Activated CD8-positive, alpha-beta T cell treated with anti-CD3 and anti-CD28 coated beads for 36 hours (primary cell): ENCODE measurements at places on chromosomes 3 and 15.

DNA sequence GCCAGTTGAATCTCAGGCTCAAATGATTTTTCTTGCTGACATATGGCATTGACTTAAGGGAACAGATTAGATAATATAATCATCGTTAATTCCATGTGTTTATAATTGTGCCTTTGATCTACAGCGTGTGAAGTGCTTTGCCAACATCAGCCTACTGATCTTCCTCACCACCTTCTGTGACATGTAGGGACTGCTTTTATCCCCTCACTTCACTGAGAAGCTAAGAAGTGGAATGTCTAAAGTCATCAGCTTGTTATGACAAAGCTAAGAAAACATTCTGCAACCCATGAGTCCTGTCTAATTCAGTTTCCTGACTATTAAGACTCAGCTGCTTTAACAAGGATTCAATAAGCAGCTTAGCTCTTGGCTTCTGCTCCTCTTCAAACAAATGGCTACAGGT, 106.0 kb downstream of the MYH15 start:
- DNase-seq: no peak

DNA sequence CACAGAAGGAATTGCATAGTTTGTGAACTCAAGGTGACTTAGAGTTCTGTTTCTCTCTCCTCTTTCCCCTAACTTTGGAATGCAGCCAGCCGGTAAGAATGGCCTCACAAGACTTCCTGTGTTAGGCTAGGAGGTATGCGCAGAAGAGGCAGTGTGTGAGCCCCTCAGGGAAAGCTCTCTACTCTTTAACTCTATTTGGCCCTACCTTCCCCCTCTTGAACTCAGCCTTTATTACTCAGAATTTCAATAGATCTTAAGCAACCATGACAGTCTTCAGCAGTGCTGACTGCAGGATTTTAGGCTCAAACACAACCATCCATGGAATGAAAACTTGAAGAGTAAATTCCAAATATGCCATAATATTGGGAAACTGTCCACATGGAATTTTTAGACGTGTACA, 209.5 kb downstream of the DTWD1 start:
- DNase-seq: no peak

DNA sequence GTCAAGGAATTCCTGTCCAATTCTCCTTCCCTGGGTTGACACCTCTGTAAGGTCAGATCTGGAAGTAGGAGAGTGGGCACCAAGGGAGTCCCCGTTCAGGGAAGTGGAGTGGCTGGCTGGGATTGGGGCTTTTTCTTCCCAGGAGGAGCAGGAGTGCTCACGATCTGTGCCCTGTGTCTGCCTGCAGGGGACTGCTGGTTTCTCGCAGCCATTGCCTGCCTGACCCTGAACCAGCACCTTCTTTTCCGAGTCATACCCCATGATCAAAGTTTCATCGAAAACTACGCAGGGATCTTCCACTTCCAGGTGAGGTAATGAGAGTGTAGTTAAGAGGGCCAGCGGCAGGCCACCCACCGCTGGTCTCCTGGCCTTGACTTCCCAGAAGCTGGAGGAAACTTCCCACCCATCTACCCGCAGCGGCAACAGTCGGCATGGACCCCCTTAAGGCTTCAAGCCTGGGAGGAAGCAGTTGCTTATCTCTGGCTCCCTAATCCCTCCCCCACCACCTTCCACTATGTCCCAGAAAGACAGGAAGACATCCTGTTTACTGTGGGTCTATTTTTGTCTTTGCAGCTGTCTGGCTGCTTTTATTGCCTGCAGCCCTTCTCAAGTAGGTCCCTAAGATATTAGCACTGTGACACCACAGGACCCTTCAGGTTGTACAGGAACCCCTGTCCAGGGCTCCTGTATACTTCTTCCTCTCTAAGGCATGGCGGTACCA, 26.8 kb downstream of the CAPN3 start:
- no peak for DNase-seq

DNA sequence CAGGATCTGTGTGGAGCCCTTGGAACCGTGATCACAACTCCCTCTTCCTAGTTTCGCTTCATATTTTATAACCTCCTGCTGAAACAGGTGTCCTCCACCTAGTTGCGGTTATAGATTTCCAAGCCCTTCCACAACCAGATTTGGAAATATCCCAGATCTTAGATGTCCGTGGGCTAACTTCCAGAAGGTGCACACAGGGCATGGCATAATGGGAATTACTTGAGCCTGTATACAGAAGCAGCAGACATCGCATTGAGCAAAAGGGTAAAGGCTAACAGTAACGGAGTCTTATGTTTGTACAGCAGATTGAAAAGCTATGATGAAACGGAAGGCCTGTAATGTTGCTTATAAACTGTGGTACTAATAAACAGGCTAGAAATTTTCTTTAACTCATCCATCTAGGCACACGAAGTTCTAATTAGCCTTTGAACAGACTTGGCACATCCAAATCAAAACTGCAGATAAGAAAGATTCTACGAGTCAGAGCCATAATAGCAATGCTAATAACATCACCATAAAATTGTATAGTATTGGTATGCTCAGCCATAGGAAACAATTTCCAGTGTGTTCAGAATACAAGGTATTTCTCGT, 1.2 kb upstream of the USF3 start:
- DNase-seq: no peak

DNA sequence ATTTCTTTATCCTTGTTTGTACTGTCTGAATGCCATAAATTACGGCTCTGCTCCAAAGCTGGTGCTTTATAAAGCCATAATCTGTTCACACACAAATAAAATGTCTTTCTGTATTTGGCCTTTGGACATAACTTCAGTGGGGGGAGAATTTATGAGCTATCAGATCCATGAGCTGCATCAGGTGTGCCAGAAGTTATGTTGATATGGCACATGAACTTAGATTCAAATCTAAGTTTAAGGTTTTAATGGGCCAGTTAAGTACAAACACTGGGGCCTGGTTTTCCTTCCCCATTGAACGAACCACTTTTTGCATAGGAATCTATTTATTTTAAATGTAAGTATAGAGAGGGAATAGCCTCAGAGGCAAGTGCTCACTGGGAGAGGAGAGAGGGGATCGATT, 239.9 kb downstream of the NFKBIZ start:
- no peak for DNase-seq

DNA sequence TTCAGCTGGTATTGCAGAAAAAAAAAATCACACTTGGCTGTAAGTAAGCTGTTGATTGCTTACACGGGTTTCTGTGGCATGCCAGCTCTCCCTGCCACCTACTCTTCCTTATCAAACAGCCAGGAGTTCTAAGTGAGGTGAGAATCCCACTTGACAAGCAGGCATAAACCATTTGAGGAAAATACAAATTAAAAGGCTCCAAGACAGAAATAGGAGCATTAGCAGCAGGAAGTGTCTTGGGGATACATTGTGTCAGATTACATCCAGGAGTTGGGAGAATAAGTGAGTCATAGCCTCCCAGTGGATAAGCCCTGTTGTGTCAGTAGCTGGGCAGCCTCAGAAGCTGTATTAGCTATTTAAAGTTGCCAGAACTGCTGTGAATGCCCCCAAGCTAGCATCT, 256.0 kb downstream of the CNTN4 start:
- no peak for DNase-seq

GRCh38 chr3:16388850-16389441, 123.9 kb downstream of the OXNAD1 start:
- DNase-seq: no peak
